ENCODE measurements at places on chromosomes 6 and 20. TPM values are rescaled to one million over a fixed set of nuclear protein-coding genes. Genes with fewer than 3 reads are reported as not detected.

- H3K36me3 ChIP-seq: no peaks in the 10 kb centered on the region
- peaks cover 4% of the 10 kb centered on the region for H3K4me1 ChIP-seq
- no peak overlapping the region for H3K27ac ChIP-seq
Measured at GRCh38 chr6:158361961-158362669, 49.9 kb downstream of the TULP4 start.

GRCh38 chr6:26172608-26172968 is 85.4 kb downstream of the HFE start:
- peak; percentile 46 for DNase-seq
- H3K36me3 ChIP-seq: no peaks in the 10 kb centered on the region
- no peaks in the 10 kb centered on the region for H3K27me3 ChIP-seq

DNA sequence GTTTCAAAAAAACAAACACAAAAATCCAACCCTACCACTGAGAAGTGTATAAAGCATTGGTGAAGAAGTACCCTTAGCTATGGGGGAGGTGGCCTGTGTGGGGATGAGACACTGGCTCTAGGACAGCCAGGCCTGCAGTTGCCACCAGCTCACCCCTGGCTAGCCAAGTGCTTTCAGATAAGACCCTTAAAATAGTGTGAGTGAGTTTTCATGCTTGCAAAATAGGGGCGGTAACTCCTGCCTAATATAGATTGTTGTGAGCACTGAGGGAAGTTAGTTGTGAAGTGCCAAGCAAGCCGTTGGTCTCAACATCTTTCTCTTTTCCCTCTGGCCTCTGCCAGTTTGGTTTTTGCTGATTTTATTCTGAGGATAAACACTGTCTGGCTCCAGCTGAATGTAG is 11.3 kb downstream of the PPP1R3G start:
- peaks cover 5% of the 10 kb centered on the region for H3K4me1 ChIP-seq
- DNase-seq: no peak
- H3K4me3 ChIP-seq: no peak overlapping the region
- H3K27me3 ChIP-seq: peaks cover 48% of the 10 kb centered on the region
- H3K36me3 ChIP-seq: no peaks in the 10 kb centered on the region

DNA sequence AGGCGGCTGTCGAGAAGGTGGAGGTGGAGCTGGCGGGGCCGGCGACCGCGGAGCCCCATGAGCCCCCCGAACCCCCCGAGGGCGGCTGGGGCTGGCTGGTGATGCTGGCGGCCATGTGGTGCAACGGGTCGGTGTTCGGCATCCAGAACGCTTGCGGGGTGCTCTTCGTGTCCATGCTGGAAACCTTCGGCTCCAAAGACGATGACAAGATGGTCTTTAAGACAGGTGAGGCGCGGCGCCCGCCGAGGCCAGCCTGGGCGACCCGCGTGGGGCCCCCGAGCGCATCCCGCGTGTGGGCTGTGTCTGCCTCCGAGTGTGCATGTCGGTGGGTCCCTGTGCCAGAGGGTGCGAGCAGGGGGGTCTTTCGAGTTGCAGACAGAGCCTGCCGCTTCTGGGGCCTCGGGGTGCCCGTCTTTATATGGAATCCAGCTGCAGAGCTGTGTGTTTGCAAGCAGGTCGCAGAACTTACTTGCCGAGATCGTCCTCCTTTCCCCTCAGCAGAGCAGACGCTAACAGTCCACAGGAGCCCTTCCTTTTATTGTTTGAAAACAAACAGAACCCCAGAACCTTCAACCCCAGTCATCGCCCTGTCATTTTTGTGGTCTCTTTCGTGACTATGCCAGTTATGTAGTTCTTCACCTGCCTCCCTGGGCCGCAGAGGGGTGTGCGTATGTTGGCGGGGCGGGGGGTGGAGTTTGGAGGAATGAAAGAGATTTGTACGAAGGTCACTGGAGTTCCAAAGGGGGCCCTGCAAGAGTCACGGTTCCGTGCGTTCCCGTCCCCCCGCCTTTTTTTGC is 766 bp downstream of the SLC16A10 start:
- no peak overlapping the region for H3K27ac ChIP-seq
- H3K27me3 ChIP-seq: peaks cover 52% of the 10 kb centered on the region
- peak overlapping the region; percentile 63 for H3K4me3 ChIP-seq
- peaks cover 2% of the 10 kb centered on the region for H3K4me1 ChIP-seq
- no peaks in the 10 kb centered on the region for H3K36me3 ChIP-seq

GRCh38 chr6:40343318-40343876 is 243.8 kb downstream of the LRFN2 start:
- H3K27me3 ChIP-seq: no peaks in the 10 kb centered on the region
- H3K4me1 ChIP-seq: no peaks in the 10 kb centered on the region
- no peak overlapping the region for H3K4me3 ChIP-seq
- no peak overlapping the region for H3K27ac ChIP-seq
- no peak for DNase-seq
- H3K36me3 ChIP-seq: no peaks in the 10 kb centered on the region

- DNase-seq: no peak
- no peak overlapping the region for H3K27ac ChIP-seq
- H3K4me3 ChIP-seq: no peak overlapping the region
Measured at GRCh38 chr6:155371230-155371629, 56.9 kb upstream of the TFB1M start.

- H3K36me3 ChIP-seq: no peaks in the 10 kb centered on the region
- DNase-seq: no peak
- H3K27me3 ChIP-seq: peaks cover 7% of the 10 kb centered on the region
Measured at GRCh38 chr6:19869464-19869863, 32.3 kb downstream of the ID4 start.

DNA sequence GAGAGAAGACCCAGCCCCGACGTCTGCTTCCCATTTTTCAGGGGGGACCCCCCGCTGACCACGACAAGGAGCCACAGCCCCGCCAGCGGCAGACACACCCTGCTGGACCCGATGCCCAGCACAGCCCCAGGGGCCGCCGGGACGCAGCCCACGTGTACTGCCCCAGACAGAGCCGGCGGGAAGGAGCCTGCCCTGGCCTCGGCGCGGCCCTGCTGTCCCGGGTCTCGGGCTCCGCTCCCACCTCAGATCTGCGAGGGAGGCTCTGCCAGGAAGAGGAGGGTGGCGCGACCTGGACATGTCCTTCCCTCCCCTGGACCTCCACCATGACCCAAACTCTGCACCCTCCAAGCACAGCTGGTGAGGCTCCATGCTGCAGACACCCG is 54.7 kb downstream of the KCNQ2 start:
- H3K36me3 ChIP-seq: no peaks in the 10 kb centered on the region
- no peak overlapping the region for H3K4me3 ChIP-seq
- H3K27me3 ChIP-seq: peaks cover 46% of the 10 kb centered on the region
- H3K4me1 ChIP-seq: no peaks in the 10 kb centered on the region
- DNase-seq: no peak
- no peak overlapping the region for H3K27ac ChIP-seq

DNA sequence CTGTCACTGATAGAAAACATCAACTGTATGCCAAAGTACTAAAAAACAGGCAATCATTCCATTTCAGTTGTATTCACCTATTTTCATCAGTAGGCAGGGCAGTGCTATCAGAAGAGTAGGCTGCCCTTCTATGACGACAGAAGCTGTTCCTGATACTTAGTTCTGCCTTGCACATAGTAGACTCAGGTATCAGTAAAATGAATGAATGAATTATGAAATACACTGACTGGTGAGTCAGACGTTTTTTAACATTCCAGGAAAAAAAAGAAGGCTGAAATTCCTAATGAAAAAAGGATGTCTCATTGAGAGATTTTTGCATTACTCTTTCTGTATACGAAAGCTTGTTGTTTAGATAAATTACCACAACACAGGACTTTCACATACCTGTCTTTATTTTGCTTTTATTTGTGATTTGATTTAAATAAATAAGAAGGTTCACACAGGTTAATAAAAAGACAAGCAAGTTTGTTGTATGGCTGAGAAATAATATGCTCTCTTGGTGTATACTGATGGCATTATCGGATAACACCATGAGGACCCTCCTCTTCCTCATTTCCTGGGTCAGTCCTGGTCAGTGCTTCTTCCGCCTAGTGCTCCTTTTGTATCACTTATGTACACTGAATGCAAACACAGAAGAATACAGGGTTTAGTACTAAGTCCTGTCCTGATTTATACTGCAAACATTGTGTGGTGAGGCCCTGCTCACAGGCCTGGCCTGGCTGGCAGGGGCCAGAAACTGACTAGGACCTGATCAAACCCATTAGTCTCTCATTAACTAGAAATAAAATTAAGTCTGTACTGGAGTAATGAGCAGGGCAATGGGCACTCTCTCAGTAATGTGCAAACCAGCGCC is 39.4 kb upstream of the SPDEF start:
- no peaks in the 10 kb centered on the region for H3K36me3 ChIP-seq
- no peak overlapping the region for H3K4me3 ChIP-seq
- peaks cover 7% of the 10 kb centered on the region for H3K4me1 ChIP-seq
- H3K27me3 ChIP-seq: no peaks in the 10 kb centered on the region
- no peak overlapping the region for H3K27ac ChIP-seq

GRCh38 chr6:162306616-162307015 is 420.9 kb downstream of the PRKN start:
- no peak overlapping the region for H3K27ac ChIP-seq
- no peaks in the 10 kb centered on the region for H3K36me3 ChIP-seq
- no peak overlapping the region for H3K4me3 ChIP-seq
- no peaks in the 10 kb centered on the region for H3K4me1 ChIP-seq
- DNase-seq: no peak

DNA sequence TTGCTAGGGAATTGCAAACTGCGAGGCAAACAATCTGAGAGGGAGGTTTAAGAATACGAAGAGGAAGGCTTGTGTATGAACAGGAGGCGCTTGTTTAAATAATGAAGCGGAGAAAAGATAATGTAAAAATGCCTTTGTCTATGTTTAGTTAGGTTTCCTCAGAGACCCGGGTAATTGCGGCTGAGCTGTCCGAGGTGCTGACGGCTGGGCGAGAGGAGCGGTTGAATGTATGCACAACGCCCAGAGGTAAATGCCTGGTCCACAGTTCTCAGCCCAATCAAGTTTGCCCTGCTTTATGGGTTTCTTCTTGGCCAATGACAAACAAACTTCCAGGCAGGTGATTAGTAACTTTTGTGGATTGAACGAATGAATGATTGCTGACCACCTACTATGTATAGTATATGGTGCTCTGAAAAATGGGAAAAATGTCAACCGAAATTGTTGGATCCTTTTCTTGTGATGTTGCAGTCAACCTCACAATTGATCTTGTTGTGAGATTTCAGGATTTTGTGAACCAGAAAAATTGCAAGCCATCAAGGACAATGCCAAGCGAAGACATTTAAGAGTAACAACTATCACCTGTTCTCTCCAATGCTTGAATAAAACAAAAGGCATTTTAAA is 38.3 kb upstream of the SLC32A1 start:
- peak; percentile 44 for DNase-seq
- H3K4me3 ChIP-seq: no peak overlapping the region
- H3K4me1 ChIP-seq: no peaks in the 10 kb centered on the region
- H3K27ac ChIP-seq: no peak overlapping the region
- H3K36me3 ChIP-seq: no peaks in the 10 kb centered on the region

GRCh38 chr6:56984361-56984760 is 29.5 kb downstream of the BEND6 start:
- no peak overlapping the region for H3K4me3 ChIP-seq
- no peaks in the 10 kb centered on the region for H3K4me1 ChIP-seq
- no peaks in the 10 kb centered on the region for H3K27me3 ChIP-seq
- peak; percentile 60 for DNase-seq
- H3K36me3 ChIP-seq: 0 out of 2 replicates have a peak, but pooled peaks cover 1% of the 10 kb centered on the region

DNA sequence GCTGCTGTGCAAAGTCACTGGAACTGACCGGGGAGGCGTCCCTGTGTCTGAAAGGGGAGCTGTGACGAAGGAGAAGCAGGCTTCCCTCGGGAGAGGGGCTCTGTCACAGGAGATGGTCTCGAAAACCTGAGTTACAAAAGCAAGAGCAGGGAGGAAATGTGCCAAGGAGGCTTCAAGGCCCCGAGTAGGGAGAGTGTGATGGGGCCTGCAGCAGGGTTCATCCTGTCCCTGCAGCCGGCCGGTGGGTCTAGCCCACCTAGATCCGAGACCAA is 16.7 kb downstream of the DYNLT1 start:
- H3K4me1 ChIP-seq: peaks cover 14% of the 10 kb centered on the region
- no peak overlapping the region for H3K4me3 ChIP-seq
- H3K27ac ChIP-seq: no peak overlapping the region
- DNase-seq: no peak
- no peaks in the 10 kb centered on the region for H3K27me3 ChIP-seq

- DNase-seq: peak; percentile 43
- H3K4me1 ChIP-seq: peaks cover 10% of the 10 kb centered on the region
- no peaks in the 10 kb centered on the region for H3K36me3 ChIP-seq
- H3K4me3 ChIP-seq: no peak overlapping the region
Measured at GRCh38 chr6:134809130-134809529, 140.8 kb downstream of the ALDH8A1 start.

RIPK1 gene
- 28.6 TPM for total RNA-seq

PRRT1 gene
- total RNA-seq: not detected

TSPO2 gene
- not detected for total RNA-seq

TNFRSF6B gene
- total RNA-seq: 1.1 TPM

MPC1 gene
- 16.1 TPM for total RNA-seq

CLPSL1 gene
- not detected for total RNA-seq

GSTA3 gene
- not detected for total RNA-seq

NKX2-4 gene
- total RNA-seq: not detected

ZBP1 gene
- not detected for total RNA-seq

POPDC3 gene
- 25.8 TPM for total RNA-seq

ELOVL2 gene
- total RNA-seq: 10.6 TPM
